Bronchial smooth muscle cell (primary cell): ENCODE measurements at places on chromosomes 4 and X. TPM values are rescaled to one million over a fixed set of nuclear protein-coding genes. Genes with fewer than 3 reads are reported as not detected.

The RAPGEF2 gene
- 28.4 and 40.1 TPM in 2 replicates for total RNA-seq

The KIAA1210 gene
- under 0.01 TPM in 1 of 2 replicates, not detected in the other for total RNA-seq

The NLRP2B gene
- total RNA-seq, result under 0.01 TPM in 1 of 2 replicates, not detected in the other

The PNPLA4 gene
- total RNA-seq, result 14.3 and 14.6 TPM in 2 replicates

The TLR3 gene
- 1.1 and 1.8 TPM in 2 replicates for total RNA-seq

The SSX4B gene
- not detected in 2 replicates for total RNA-seq

The NKX1-1 gene
- total RNA-seq, result not detected in 2 replicates

The NEIL3 gene
- total RNA-seq, result 1.3 and 2.0 TPM in 2 replicates

The MAGED2 gene
- total RNA-seq, result 154 and 247 TPM in 2 replicates

The CFI gene
- 1.8 and 4.9 TPM in 2 replicates for total RNA-seq

The RPL39 gene
- 2,148 and 2,721 TPM in 2 replicates for total RNA-seq

The BANK1 gene
- 0.17 and 0.32 TPM in 2 replicates for total RNA-seq

The SPIN2B gene
- total RNA-seq, result 12.6 and 15.9 TPM in 2 replicates

The ARAF gene
- total RNA-seq, result 9.0 and 13.3 TPM in 2 replicates

The ZGRF1 gene
- 2.8 and 3.9 TPM in 2 replicates for total RNA-seq

The ERAS gene
- not detected in 2 replicates for total RNA-seq

The C4orf54 gene
- not detected in 2 replicates for total RNA-seq

The PIR gene
- total RNA-seq, result 9.3 and 18.3 TPM in 2 replicates

The CENPI gene
- total RNA-seq, result 2.2 and 4.7 TPM in 2 replicates

The RXFP1 gene
- 0.34 and 0.47 TPM in 2 replicates for total RNA-seq

The TLR10 gene
- total RNA-seq, result not detected in 2 replicates

The ZDHHC15 gene
- under 0.01 and 0.09 TPM in 2 replicates for total RNA-seq

The LONRF3 gene
- total RNA-seq, result 0.16 and 0.17 TPM in 2 replicates

The NPNT gene
- total RNA-seq, result under 0.01 and 0.16 TPM in 2 replicates

The DDIT4L gene
- 0.26 and 5.8 TPM in 2 replicates for total RNA-seq
